Subcutaneous adipose tissue (tissue), 4 donors: ENCODE measurements at places on chromosomes 12 and 14. TPM values are rescaled to one million over a fixed set of nuclear protein-coding genes. Genes with fewer than 3 reads are reported as not detected.

KIF5A gene
- 0.38 TPM for total RNA-seq

TFCP2 gene
- total RNA-seq: 14.3 TPM

HCAR1 gene
- total RNA-seq: 5.1 TPM

B4GALNT3 gene
- total RNA-seq: not detected

REP15 gene
- 3.6 TPM for total RNA-seq

RBP5 gene
- 2.2 TPM for total RNA-seq

TUNAR gene
- total RNA-seq: not detected

SLC17A8 gene
- not detected for total RNA-seq

FOXA1 gene
- total RNA-seq: not detected

NID2 gene
- total RNA-seq: 8.2 TPM

ENDOU gene
- total RNA-seq: 3.2 TPM

NXPH4 gene
- total RNA-seq: not detected

RDH16 gene
- not detected for total RNA-seq

PTPRO gene
- 0.75 TPM for total RNA-seq

NRDE2 gene
- total RNA-seq: 4.7 TPM

ARMH4 gene
- total RNA-seq: 6.6 TPM

LRIG3 gene
- total RNA-seq: 32.4 TPM

CISTR gene
- not detected for total RNA-seq

TAS2R30 gene
- total RNA-seq: 17.9 TPM

KLRC1 gene
- 1.1 TPM for total RNA-seq

EML1 gene
- total RNA-seq: 11.0 TPM

VCPKMT gene
- total RNA-seq: 7.2 TPM

SCNN1A gene
- total RNA-seq: 4.4 TPM

NR1H4 gene
- not detected for total RNA-seq

WIF1 gene
- not detected for total RNA-seq

ANKS1B gene
- total RNA-seq: 4.5 TPM

GNS gene
- 143 TPM for total RNA-seq

FAM90A1 gene
- total RNA-seq: 0.33 TPM

SLC4A8 gene
- 5.6 TPM for total RNA-seq

POTEG gene
- not detected for total RNA-seq

KCNA5 gene
- total RNA-seq: not detected

BAZ1A gene
- 73.9 TPM for total RNA-seq

PRPH gene
- 0.19 TPM for total RNA-seq
